Fibroblast of skin of left biceps (primary cell): ENCODE measurements at places on chromosomes 2 and 18.

- no peak for DNase-seq
Measured at GRCh38 chr2:231399853-231400680, 4.6 kb downstream of the B3GNT7 start.

GRCh38 chr2:190599546-190600220, 49.2 kb upstream of the NAB1 start:
- DNase-seq, result no peak

GRCh38 chr2:37343537-37344434, 644 bp upstream of the QPCT start:
- DNase-seq, result peak; percentile 33

- no peak for DNase-seq
Measured at GRCh38 chr18:39938676-39939608, 2016.1 kb upstream of the PIK3C3 start.

- no peak for DNase-seq
Measured at GRCh38 chr2:223944166-223944702, 901 bp downstream of the WDFY1 start.

GRCh38 chr2:165586019-165586418, 116.5 kb downstream of the CSRNP3 start:
- DNase-seq, result no peak

GRCh38 chr2:16336491-16336890, 329.1 kb downstream of the CYRIA start:
- no peak for DNase-seq

DNA sequence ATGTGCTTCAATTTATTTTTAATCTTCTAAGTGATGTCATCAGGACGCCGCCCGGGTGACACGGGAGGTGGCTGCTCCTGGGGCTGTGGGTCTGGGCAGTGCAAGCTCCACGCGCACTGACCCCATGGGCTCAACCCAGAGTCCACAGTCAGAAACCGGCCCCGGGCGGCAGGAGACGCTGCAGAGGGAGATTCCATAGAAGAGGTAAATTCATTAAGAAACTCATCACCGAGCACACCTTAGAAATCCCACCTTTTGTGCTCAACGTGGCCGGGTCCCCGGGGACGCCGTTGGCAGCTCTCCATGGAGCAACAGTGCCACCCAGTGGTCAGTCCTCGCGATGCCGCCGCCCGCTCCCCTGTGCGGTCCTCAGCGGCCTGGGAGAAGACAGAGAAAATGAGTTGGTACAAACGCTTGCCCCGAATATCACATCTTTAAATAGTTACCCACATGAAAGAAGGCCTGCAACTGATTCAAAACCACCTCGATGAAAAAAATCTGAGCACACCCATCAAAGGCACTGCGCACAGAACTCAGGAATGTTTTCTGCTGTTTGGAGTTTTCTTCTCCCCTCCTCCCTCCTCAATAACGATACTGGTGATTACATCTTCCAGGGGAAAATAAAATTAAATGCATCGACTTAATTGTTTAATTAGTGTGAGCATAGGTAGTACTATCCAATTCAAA, 92.6 kb downstream of the CMPK2 start:
- DNase-seq, result no peak

DNA sequence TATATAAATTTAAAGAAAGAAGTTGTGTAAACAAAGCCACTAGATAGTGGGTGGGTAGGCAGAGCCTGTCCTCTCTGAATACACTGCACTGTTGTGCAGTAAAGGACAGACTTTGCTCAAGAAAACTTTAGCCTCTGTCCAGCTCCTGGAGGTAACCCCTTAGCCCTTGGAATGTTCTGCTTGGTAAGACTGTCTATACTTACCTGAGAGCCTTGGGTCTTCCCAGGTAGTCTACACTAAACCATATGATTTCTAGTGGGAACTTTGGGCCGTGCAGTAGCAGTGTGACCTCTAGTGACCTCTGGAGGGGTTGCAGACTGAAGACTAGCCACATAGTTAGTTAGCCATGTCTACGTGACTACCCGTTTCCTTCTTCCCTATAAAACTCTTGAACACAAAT, 678.3 kb upstream of the NRXN1 start:
- no peak for DNase-seq

- DNase-seq, result no peak
Measured at GRCh38 chr18:74040459-74041332, 106.9 kb downstream of the FBXO15 start.

DNA sequence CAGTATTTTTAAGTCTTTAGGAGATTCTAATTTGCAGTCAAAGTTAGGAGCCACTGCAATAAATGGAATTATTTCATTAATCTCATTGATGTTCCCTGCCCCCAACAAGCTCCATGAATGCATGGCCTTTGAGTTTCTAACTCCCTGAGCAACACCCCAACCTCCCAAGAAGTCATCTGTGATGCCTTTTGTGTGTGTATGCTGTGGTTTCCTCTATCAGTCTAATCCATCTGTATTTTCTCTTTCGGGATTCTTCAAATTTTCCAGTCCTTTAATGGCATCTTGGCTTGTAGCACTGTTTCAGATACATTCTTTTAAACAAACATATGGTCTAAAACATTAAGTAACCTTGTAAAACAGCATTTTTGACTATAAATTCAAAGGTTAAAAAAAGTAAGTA, 16.8 kb downstream of the SERPINB10 start:
- DNase-seq, result peak; percentile 68

- no peak for DNase-seq
Measured at GRCh38 chr2:239204136-239204875, 196.5 kb downstream of the HDAC4 start.

- DNase-seq, result peak; percentile 52
Measured at GRCh38 chr2:156890529-156891148, 366.9 kb upstream of the GALNT5 start.

- DNase-seq, result peak; percentile 38
Measured at GRCh38 chr2:110219496-110220189, 7.3 kb upstream of the MTLN start.

GRCh38 chr2:134217924-134218323, 35.9 kb upstream of the MGAT5 start:
- no peak for DNase-seq

- no peak for DNase-seq
Measured at GRCh38 chr2:37052600-37053332, 31.4 kb downstream of the HEATR5B start.

- no peak for DNase-seq
Measured at GRCh38 chr2:99876956-99877355, 265.4 kb downstream of the AFF3 start.

DNA sequence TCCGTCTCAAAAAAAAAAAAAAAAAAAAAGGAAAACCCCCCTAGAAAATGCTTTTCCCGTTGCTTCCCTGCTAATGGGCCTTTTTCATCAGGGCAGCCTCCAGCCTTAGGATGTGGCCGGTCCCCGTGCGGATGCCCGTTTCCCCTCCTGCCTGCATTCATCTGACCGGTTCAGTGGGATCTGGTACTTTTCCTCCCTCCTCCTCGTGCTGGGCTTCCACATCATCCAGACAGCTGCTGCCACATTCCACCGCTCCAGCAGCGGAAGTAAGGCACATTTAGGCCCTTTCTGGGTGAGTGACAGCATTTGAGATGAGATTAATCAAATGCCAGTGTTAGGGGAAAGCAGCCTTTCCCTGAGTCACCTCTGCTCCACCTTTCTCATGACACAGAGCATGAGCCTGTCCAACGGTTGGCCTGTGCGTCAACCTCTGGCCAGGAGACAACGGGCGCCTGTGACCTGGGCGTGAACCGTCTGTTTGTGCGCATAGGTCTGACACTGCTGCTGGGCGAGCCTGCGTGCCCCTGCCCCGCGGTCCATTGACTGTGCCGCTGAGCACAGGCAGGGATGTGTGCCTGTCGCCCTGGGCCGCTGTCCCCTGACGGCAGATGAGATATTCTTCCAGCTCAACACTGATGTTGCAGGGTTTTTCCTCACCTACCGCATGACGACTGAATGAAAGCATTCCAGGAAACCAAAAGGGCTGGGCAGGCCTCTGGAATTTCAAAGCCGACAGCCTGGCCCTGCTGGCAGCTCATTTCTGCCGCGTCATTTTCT, 174.0 kb downstream of the TGIF1 start:
- peak; percentile 92 for DNase-seq

DNA sequence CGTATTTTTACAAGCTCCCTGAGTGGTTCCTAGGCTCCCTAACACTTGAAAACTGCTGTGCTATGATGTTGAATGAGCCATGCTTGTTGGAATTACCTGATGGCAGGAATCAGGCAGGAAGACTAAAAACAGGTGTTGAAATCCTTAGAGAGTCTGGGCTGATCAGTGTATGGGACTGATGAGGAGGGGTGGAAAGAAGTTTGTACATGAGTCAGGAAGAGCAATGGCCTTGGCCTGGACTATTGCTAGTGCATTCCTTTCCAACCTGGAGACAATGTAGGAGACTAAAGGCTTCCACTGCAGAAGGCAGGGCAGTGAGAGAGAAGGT, 25.0 kb upstream of the TMBIM1 start:
- no peak for DNase-seq

DNA sequence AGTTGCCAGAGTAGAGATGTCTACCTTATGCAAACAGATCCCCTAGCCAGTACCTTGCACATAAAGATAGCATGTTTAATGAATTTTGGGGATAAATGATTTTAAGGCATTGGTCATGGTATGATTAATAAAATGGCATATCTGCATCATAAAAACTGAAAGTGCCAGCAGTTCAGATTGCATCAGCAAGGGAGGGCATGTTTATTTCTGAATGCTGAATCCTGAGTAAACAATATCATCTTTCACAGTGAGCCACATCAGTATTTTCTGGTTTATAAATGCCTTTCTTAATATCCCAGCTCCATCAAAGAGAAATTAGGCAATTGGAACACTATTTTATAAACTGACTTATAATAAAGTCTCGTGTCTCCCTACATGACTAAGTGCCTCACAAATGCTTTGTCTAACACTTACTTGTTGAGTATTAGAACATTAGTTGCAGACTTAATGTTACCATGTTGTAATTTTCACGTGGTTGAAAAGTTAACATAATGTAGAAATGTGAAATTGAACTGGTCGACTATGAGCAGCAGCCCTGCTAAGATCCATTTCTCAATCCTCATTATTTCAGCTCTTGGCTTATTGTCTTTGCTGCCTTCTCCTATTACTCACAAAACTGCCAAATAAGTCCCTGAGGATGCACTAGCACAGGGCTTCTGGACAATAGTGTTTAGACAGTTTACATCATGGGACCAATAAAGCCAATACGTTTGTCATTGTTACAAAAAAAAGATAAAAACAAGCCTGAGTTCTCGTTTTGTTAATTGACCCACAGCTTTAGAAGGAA, 48.0 kb downstream of the LANCL1 start:
- DNase-seq, result no peak

DNA sequence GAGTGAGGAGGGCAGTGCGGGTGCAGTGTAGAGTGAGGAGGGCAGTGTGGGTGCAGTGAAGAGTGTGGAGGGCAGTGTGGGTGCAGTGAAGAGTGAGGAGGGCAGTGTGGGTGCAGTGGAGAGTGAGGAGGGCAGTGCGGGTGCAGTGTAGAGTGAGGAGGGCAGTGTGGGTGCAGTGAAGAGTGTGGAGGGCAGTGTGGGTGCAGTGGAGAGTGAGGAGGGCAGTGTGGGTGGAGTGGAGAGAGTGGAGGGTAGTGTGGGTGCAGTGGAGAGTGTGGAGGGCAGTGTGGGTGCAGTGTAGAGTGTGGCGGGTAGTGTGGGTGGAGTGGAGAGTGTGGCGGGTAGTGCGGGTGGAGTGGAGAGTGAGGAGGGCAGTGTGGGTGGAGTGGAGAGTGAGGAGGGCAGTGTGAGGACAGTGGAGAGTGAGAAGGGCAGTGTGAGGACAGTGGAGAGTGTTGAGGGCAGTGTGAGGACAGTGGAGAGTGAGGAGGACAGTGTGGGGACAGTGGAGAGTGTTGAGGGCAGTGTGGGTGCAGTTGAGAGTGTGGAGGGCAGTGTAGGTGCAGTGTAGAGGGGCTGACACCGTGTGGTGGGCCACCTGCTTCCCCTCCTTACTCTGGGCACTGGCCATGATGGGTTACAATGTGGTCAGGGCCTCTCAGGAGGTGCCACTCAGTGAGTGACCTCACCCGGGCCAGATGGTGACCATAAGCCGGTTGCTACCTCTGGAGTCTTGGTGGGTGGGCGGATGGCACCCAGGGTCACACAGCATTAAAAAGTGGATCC, 28.5 kb downstream of the INPP4A start:
- DNase-seq, result no peak

- DNase-seq, result no peak
Measured at GRCh38 chr2:88067189-88067588, 436 bp upstream of the SMYD1 start.

- no peak for DNase-seq
Measured at GRCh38 chr2:47849368-47849767, 56.9 kb downstream of the FBXO11 start.
